ENCODE measurements at places on chromosomes 4 and X. TPM values are rescaled to one million over a fixed set of nuclear protein-coding genes. Genes with fewer than 3 reads are reported as not detected.

The BTK gene
- total RNA-seq, result 193 TPM

The NR3C2 gene
- 4.5 TPM for total RNA-seq

The ITGB1BP2 gene
- 2.8 TPM for total RNA-seq

The MAGEA9B gene
- not detected for total RNA-seq

The IGFBP7 gene
- total RNA-seq, result not detected

The HMX1 gene
- not detected for total RNA-seq

DNA sequence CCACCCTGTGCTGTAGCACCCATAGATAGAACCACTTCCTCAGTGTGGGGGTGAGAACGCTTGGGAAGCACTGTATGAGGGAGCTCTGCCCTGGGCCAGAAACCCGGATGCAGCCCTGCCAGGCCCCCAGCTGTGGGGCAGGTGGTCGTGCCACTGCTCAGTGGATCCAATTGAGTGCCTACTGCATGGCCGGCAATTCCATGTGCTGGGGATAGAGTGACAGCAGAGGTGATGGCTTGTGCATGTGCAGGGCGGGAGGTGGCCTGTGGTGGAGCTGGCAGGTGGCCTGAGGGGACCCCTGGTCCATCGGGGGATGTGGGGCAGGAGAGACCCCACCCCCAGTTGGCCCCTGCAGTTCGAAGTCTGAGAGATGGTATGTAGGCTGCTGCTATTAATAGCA lies 60.4 kb downstream of the TRMT44 start:
- no peak for DNase-seq

GRCh38 chr4:69141320-69141719 lies 45.0 kb downstream of the UGT2B7 start:
- no peak for DNase-seq

DNA sequence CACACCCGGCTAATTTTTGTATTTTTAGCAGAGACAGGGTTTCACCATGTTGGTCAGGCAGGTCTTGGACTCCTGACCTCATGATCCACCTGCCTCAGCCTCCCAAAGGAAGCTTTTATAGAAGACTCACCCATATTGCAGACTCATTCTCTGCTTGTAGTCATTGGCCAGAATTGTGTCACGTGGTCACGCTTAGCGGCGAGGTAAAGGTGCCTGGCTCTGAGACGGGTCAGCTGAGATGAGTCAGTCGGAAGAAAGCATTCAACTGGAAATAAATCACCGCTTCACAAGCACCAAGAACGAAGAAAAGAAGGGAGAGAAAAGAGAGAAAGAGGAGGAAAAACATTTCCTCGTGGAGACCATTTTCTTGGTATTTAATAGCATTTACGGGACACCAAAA lies 218.8 kb upstream of the NOCT start:
- no peak for DNase-seq

DNA sequence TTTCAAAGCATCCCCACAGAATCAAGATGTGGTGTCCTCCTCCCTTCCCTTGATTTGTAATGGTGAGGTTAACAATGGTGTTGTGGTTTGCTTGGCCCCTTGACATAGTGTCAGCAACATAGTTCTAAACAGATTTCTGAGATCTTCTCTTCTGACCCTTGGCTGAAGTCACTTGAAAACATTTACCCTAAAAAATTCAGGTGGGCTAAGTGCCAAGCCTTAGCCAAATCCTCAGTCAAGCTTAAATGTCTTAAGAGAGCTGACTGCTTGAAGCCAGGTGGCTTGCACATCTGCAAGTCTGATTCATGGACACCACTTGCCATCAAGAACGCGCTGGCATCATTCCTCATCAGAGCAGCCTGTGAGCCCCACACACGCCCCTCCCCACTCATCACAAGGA lies 173.2 kb downstream of the MGST2 start:
- no peak for DNase-seq

DNA sequence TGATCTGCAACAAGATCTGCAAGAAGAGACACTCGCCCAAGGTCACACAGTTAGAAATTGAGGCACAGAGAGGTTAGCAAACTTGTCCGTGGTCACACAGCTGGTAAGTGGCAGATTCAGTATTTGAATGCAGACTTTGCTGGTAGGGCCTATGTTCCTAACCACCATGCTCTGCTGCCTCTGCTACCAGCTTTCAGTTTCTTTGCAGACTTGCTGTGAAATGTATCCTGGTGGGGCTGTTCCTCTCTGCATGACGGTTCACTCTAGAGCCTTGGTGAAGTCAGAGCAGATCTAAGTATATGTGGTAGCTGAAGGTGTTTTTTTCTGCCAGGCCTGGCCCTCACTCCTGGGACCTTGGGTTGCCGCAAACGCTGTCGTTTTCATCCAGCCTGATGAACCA lies 87.1 kb downstream of the BEND2 start:
- no peak for DNase-seq

- DNase-seq, result no peak
These were observed 8.2 kb downstream of the SH3TC1 start for GRCh38 chr4:8207314-8207713.

DNA sequence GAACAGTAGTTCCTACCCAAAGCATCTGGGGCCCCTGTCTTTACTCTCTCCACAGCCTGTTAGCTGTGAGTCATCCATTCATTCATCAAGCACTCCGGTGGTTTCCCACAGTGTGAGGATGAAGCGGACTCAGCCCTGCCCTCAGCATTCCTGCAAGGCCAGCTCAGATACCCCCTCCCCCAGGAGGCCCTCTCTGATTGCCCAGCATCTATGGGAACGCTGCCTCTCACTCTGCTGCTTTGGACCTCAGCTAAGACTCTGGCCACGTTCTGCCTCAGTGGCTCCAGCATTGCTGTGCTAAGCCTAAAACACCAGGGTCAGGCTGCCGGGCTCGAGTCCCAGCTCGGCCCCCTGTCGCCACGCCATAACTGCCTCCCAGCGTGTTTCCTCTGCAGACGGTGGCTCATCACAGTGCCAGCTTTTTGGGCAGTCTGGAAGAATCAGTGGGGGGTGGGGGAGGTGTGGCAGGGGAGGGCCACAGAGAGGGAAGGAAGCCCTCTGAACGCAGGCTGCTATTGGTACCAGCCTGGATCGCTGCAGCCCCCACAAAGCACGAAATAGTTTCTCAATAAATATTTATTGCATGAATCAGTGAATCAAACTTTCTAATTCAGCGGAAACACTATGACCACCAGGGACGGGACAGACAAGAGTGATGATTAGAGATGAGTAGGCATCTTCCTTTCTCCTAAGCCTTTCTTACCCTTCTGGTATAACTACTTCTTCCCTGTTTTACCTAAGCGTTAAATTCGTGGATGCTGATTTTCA lies 74.4 kb downstream of the SORCS2 start:
- no peak for DNase-seq

DNA sequence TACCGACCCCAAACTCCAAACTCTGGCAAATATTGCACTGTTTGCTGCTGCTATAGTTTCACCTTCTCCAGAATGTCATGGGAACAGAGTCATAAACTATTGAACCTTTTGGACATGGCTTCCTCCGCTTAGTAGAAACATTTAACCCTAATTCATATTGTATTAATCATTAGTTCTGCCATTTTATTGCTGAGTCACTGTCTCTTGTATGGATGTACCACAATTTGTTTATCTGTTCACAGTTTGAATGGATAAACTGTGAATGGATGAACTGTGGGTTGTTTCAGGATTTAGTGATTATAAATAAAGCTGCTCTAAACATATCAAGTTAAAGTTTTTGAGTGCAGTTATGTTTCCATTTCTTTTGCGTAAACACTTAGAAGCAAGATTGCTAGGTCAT lies 10.1 kb downstream of the ANXA10 start:
- no peak for DNase-seq

- DNase-seq, result no peak
These were observed 7.0 kb downstream of the PALLD start for GRCh38 chr4:168503652-168504362.

DNA sequence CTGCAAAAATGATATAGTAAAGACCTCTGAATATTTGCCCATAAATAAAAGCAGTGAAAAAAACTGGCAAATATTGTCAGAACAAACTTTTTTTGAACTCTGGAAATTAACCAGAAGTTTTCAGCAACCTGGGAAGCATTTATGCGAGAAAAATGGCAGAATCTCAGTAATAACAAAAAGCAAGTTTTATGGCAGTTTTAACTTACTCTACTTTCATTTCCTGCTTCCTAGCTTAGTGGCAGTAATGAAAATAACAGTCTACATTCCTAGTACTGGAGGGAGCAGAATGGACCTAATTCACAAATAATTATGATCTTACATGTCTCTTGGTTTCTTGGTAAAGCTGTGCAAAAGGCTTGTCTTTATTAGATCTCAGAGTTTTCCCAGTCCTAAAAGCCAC lies 460.1 kb downstream of the NAF1 start:
- no peak for DNase-seq

- DNase-seq, result no peak
These were observed at the start of gene NPNT for GRCh38 chr4:105894660-105895582. Gene NPNT (plus strand): TSS chr4:105895471. CDS start chr4:105895653, 182 bp downstream.

DNA sequence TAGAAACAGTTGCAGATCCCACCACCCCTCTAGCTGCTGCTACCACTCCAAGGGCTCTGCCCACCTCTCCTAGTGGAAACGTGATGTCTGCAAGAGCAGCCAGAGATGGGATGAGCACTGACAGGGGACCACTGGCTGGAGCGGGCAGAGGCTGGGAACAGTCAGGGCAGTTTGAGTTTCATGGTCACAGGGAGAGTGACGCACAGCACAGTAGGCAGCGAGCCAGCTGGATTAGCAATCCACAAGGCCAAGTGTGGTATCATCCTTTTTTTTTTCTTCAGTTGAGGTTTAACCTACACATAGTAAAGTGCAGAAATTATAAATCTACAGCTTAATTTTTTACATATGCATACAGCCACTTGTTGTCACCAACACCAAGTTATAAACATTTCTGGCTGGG lies 6.4 kb upstream of the SCML2 start:
- no peak for DNase-seq

- no peak for DNase-seq
These were observed 88.6 kb downstream of the NR3C2 start for GRCh38 chr4:148353571-148353970.

DNA sequence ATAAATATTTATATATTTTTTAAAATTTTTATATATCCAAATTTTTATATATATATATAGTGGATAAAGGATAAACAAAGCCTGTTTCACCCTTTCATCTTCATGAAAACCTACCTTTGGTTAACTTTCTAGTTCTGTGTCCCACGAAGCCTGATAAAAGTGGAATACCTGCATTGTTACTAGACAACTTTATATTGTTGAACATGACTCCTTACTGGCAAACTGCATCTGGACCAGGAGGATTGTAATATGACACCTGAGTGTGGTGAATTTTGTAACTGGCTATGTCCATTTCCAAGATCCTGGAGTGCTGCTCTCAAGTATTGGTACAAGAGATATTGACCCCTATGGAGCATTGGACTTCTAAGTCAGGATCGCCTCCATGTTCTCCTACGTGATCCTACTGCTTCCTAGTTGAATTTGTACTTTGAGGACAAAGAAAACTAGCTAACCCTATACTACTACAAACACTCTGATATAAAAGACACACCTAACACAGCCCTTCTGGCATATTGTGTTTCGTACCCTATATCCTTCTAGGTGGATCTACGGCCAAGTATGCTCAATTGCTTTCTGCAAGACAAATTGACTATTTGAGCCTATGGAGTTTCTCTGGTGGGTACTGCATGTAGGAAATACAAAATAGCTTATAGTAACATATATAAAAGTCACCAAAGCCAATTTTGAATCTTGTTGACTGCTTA lies 61.3 kb upstream of the PRRG1 start:
- no peak for DNase-seq

DNA sequence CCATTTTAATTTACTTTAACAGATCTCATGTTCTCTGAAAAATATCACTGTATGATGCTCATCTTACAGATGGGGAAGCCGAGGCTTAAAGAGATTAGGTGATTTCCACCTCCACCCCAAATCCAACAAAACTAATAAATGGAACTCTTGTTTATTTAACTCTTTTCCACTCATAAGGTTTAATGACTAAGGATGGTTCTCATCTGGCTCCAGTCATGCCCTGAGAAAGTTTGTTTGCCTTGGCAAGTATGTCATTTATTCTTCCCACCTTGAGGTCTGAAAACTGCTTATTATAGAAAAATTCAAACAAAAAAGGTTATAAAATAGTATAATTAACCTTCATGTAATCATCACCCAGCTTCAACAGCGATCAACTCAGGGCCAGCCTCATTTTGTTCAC lies 56.3 kb downstream of the PPEF2 start:
- DNase-seq, result no peak

DNA sequence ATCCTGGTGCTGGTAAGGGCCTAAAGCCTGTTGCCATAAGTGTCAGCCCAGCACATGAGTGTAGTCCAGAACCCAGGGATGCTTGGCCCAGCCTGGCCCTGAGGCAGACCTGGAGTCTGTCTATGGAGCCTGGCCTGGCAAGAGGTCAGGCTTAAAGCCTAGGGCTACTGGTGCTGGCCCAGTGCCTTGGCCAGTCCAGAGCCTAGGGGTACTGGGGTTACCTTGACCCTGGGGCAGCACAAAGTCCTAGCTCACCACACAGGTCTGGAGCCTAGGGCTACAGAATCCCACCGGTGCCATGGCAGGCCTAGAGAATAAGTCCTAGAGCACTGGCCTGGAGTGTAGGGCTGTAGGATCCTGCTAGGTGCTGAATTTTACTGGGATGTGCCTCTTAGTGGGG lies 393.8 kb downstream of the MAGEE1 start:
- no peak for DNase-seq

- DNase-seq, result no peak
These were observed 332.5 kb upstream of the FAM241A start for GRCh38 chr4:111812760-111813159.

- DNase-seq, result no peak
These were observed 282.5 kb upstream of the FAT1 start for GRCh38 chr4:187006189-187006618.
